ENCODE measurements at places on chromosomes 4 and X.

GRCh38 chrX:314781-315595 lies 3.6 kb downstream of the GTPBP6 start:
- no peak for DNase-seq

DNA sequence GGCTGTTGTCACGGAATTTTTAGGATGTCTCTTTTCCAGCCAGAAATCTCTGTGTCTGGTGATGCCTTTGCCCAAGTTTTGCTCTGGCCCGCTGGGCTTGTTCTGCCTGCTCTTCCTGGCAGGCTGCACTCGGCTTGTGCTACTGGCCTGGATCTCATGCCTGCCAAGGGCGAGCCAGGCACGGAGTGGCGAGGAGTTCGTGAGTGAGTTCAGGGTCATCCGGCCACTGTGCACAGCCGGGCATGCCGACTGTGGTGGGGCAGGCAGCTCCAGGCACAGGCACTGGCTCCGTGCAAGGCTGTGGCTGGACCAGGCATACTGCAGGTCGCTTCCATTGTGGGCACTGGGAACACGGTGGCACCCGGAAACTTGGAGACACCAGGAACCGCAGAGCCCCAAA lies 129.1 kb downstream of the ARHGAP10 start:
- DNase-seq = no peak

DNA sequence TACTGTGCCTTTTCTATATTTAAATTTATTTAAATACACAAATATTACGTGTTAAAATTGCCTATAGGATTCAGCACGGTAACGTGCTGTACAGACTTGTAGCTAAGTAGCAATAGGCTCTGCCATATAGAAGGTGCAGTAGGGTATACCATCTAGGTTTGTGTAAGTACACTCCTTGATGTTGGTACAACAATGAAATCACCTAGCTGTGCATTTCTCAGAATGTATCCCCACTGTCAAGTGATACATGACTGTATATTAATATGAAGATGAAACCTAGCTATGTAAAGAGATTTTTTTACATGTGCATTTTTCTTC lies 431.2 kb downstream of the KCTD8 start:
- no peak for DNase-seq

DNA sequence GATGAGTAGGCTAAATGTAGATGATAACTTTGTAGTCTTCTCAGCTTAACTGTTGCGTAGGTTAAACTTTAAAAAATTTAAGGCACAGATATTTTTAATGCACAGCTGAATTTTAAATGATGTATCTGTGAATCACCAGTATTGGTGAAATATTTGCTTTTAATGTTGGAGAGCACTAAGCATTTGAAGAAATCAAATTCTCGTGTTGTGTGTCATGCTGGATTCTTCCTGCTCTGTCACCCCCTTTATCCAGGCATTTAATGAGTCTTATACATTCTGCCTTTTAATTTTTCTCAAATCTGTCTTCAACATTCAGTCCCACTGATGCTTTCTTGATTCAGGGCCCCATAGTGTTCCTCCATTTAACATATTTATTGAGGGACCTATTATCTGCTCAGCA lies 76.7 kb downstream of the SLC4A4 start:
- no peak for DNase-seq

Measured in T follicular helper cell (primary cell).